GM04503 (cell line): ENCODE measurements at places on chromosomes 2 and 18.
A peak's percentile ranks its signal among the peaks of the same experiment; 100 is the strongest.

DNA sequence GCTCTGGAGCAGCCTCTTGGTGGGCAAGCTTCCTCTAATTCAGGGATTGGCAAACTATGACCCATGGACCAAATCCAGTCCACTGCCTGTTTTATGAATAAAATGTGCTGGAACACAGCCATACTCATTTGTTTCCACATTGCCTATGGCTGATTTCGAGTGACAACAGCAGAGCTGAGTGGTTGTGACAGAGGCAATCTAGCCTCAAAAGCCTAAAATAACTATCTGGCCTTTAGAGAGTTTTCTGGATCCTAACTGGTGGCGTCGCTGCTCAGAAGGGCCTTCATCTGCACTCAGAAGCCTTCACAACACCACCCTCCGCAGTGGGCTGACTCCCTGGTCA is 147.1 kb downstream of the CCBE1 start:
- DNase-seq, result no peak

DNA sequence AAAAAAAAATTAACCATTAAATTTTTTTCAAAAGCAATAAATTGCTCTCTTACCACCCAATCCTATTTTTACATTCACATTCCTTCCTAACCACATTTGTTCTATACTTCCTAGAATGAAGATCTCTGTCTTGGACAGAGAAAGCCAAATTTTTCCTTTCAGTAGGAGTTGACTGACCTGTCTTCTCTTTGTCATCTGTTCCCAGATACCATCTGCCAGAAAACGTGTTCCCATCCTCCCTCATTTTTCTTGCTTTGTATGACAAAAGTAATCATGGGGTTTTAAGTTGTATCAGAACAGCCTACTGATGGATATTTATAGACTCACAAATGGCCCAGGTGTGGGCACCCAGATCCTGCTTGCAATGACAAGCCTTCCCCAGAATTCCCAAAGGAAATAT is 182.1 kb downstream of the CYP26B1 start:
- DNase-seq, result no peak

GRCh38 chr2:12761104-12761503 is 44.4 kb downstream of the TRIB2 start:
- no peak for DNase-seq

DNA sequence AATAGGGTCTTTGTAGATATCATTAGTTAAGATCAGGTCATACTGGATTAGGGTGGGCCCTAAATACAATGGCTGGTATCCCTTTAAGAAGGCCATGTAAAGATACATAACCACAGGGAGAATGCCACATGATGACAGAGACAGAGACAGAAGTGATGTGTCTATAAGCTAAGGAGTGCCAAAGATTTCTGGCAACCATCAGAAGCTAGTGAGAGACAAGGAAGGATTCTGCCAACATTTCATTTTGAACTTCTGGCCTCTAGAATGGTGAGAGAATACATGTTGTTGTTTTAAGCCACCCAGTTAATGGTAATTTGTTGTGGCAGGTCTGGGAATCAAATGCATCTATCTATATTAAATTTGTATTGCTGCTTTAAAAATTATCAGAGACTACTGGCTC is 185.5 kb upstream of the CYRIA start:
- DNase-seq, result no peak

GRCh38 chr2:29844713-29845326 is 76.6 kb downstream of the ALK start:
- peak; percentile 9 for DNase-seq

GRCh38 chr2:165015052-165015642 is 59.8 kb upstream of the SLC38A11 start:
- no peak for DNase-seq

DNA sequence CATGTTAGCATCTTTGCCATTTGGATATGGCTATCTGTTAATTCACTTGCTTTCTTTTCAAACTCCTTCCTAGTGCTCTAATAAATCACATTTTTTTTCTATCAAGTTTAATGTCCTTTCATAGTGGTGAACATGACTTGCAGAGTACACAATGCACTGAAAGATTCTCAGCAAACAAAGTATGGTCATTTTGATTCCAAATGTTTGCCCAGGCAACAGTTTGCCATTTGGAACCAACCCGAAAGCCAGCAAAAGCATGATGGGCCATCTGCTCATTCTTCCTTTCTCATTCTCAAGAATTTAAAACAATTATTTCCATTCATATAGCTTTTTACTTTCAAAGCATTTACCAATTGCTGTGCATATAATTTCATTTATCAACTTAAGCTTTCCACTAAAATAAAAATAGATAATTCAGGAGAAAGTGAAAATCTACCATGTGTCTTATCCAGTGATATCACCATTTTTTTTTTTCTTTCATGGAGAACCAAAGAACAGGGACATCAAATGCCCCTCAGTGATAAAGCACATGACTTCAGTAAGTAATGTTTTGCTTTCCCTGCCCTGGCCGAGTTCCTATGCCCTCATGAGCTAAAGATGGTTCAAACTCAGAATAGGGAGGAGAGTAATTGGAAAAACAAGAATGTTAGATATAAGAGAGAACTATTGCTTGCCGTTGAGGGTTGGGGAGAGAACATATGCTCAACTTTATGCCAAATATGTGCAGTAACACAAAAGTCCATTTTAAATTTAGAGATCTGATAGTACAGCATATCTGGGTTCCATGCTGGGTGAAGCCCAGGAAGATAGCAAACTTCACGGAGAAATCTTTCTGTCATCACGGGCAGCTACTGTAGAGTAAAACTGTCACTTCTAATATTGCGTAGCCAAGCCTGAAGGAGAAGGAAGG is 62.1 kb downstream of the HNMT start:
- no peak for DNase-seq

DNA sequence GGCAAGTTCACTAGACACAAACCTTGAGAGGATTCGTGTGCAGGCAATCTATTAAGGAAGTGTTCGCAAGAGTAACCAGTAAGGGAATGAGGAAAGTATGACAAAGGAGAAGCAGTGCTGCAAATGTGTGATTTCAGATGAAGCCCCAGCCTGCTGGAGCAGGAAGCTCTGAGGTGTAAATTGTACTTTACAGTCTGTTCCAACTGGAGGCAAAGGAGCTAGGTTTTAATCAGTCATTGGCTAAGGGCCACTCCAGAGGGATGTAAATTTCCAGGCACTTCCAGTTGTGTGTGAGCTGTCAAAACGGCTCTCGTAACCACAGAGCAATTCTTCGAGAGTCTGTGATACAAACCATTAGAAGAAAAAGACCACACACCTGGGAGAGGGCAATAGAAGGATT is 359.5 kb upstream of the FAM98A start:
- DNase-seq, result no peak

- DNase-seq, result no peak
Observed at GRCh38 chr18:76491776-76492668, 3.0 kb downstream of the ZNF516 start.

DNA sequence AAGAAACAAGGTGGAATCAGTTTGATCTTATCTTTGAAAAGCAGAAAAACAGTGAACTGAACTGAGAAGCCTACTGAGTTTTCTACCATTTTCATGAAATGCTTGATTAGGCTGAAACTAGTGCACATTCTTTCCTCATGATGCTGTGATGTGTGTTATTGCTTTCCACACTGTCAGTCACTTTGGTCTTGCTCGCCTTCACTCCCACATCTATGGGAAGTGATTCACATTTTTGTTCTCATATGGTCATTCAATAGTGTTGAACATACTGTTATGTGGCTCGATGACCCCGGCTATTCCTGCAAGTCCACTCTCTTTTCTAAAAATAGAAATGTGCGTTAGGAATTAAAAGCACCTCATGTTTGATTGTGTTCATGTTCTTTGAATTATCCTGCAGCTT is 129.7 kb downstream of the TGIF1 start:
- DNase-seq, result peak; percentile 63

DNA sequence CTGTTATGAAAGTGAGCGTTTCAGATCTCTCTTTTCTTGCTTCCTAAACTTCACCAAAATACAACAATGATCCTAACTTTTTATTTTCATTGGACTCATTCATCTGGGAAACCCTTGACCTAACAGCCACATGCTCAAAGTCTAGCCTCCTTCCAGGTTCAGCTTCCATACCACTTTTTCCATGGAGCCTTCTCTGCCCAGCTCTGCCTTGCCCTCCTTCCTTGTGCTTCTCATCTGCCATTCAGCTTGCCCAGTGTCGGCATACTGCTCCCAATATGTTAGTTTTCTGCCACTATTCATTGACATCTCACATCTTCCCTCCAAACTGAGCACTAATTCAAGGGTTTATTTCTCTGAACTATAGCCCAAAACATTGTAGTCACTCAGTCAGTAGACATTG is 214.7 kb downstream of the RAD51AP2 start:
- no peak for DNase-seq

DNA sequence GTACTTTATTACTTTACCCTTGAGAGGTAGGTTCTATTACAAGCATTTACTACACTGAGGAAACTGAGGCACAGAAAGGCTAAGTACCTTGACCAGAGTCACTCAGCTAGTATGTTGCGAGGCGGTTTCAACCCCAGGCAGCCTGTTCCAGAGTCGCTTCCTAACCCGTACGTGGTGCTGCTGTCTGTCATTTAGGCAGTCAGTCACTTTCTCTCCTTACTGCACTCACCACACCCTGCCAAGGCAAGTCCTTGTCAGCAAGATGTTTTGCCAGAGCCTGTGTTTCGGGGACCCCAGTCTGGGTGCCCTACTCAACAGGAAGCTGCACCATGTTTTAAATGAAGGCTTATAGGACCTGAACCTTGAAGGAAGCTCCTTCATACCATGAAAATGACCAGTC is 174.9 kb downstream of the TPGS2 start:
- DNase-seq, result no peak

DNA sequence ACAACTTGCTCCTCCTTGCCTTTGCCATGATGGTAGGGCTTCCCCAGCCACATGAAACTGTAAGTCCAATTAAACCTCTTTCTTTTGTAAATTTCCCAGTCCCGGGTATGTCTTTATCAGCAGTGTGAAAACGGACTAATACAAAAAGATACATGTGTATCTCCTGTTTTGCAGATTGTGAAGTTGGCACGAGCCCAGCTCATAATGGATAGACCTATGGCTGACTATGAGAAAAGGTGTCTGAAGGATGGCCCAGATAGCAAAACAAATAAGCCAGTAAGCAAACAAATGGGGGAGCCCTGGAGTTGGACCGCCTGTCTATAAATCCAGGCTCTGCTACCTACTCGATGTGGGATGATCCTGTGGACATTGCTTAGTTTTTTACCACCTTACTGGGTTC is 15.5 kb upstream of the PRKCE start:
- DNase-seq, result no peak

DNA sequence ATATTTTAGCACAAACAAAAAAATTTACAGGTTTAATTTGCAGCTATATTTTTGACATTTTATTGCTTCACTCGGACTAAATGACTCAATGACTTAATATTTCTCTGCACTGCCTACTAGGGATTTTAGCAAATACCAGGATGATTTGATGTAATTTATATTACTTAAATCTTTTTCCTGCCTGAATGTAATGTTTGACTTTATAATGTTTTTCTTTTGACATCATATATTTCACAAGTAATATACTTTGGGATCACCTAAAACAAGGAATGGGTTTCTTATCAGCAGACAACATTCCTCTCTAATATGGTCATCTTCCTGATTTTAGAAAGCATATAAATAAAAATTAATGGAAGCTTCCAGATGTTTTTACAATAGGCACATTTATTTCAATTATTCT is 253.2 kb upstream of the EPC2 start:
- DNase-seq, result peak; percentile 3

- DNase-seq, result no peak
Observed at GRCh38 chr2:74618410-74619083, 29.6 kb downstream of the M1AP start.

DNA sequence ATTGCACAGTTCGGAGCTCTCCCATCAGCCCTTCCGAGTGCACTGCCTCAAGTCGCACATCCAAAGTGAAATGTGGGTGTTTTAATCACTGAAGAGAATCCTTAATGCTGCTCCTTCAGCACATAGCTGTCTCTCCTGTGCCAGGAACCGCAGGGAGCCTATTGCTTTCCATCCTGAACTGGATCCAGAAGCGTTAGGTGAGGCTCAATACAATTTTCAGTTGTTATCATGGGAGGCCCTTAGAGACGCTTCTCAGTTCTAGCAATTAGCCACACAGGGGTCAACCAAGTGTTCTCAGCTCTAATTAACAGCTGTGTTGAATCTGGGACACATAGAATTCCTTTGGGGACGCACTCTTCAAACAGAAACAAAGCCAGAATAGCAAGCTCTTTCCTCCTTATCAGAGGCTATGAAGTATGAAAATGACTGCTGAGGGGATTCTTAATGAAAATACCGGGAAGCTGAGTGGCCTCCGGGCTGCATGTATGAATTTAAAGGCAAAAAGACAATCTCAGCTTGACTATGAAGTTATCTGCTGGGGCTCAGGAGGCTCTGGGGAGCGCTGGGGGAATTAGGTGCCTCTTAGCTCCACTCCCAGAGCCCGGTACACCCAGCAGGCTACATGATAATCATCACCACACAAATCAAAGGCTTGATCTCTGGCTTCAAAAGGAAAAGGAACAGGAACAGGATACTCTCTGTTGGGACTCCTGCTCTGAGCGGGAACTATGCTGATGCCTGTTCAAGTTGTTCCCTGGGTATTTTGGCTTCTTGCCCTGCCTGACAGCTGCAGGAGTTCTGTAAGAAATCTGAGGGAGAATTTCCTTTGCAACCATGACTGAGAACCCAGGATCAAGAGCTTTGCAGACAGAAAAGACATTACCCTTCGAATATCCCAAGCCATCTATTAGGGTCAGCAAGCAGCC is 55.4 kb upstream of the NCOA1 start:
- DNase-seq, result no peak

- no peak for DNase-seq
Observed at GRCh38 chr2:75077909-75078308, 119.5 kb downstream of the POLE4 start.

DNA sequence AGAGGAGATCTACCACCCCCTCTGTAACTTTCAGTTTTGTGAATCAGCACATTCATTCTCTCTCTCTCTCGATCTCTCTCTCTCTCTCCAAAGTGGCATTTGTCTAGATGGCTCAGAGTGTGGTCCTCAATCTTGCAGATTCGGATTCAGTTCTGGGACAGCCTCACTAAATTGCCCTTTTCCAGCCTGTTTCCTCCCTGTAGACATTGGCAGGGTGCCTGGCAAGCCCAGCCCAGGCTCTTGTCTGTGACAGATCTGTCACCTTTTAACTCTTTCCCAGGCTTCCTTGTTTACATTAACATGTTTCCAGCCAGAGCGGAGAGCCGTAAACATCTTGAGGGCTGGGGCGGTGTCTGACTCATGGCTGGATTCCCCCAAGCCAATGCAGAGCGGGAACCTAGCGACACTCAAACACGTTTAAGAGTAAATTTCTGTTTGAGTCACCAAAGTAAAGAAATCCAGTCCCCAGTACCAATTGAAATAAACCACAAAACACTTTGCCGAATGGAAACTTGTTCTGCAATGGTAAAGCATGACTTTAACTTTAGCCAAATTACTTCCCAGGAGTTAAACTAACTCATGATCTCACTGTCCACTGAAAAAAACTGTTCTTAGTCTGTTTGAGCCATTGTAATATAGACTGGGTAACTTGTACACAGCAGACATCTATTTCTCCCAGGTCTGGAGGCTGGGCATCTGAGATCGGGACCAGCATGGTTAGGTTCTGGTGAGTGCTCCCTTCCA is 6.6 kb upstream of the CYP27C1 start:
- peak; percentile 59 for DNase-seq

- DNase-seq, result no peak
Observed at GRCh38 chr2:217987391-217987790, 15.4 kb downstream of the TNS1 start.
